Neuronal stem cell (in vitro differentiated cells): ENCODE measurements at places on chromosomes 3 and 15.

DNA sequence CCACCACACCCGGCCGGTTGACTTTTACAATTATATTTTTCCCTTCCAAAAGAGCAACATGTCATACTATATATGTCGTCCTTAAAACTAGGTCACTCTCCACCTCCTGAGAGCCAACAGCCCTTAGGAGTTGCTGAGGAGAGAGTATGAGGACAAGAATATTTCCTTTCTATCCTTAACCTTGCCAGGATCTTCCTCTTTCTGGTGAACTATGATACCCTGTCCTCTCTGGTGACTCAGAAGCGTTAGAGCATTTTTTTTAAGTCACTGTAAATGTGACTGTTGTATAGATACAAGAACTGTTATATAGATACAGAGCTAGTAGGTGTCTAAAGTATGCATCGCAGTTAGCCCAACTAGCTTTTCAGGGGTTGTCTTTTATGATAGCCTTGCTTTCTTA is 33.7 kb upstream of the MTHFS start:
- no peak for DNase-seq

DNA sequence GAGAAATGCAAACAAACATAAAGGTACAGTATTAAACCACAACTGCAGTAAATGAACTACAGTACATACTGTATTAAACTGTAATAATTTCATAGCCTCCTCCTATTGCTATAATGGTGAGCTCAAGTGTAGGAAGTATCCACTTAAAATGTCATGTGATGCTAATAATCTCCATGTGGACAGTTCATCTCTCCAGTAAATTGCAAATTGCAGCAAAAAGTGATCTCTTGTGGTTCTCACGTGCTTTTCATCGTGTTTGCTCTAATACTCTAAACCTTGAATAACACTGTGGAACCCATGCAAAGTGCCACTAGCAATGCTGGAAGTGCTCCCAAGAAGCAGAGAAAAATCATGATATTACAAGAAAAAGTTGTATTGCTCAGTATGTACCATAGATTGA is 9.2 kb upstream of the FNDC3B start:
- DNase-seq, result no peak

DNA sequence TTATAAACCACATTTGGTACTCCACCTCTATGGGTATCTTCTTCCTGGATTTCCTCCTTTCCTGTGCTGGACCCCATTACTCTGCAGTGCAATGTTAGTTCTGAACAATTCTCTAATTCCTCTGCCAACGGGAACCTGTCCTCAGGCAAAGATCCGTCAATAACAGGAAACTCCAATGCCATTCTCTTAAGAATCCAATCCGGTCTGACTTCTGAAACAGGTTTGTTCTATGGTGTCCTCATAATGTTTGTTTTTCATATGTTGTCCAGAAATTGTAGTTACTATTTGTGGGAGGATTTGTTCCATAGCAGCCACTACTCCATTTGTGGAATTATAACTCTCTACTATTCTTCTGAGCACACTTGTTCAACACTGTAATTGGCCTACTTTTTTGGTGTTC is 112.7 kb downstream of the TBL1XR1 start:
- DNase-seq, result no peak

GRCh38 chr3:155308831-155309230 is 15.3 kb upstream of the STRIT1 start:
- no peak for DNase-seq

DNA sequence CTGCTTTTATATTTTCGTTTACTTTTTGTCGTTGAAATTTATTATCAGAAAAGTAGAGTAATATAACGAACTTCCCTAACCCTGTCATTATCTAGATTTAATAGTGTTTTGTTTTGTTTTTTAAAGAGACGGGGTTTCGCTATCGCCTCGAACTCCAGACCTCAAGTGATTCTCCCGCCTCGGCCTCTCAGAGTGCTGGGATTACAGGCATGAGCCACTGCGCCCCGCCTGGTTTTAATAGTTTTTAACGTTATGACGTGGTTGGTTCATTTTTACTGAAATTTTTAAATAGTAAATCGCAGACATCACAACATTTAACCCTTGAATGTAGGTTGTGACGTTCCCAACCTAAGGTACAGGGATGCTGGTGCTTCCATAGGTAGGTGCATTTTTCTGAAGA is 1.0 kb downstream of the NGRN start:
- no peak for DNase-seq

DNA sequence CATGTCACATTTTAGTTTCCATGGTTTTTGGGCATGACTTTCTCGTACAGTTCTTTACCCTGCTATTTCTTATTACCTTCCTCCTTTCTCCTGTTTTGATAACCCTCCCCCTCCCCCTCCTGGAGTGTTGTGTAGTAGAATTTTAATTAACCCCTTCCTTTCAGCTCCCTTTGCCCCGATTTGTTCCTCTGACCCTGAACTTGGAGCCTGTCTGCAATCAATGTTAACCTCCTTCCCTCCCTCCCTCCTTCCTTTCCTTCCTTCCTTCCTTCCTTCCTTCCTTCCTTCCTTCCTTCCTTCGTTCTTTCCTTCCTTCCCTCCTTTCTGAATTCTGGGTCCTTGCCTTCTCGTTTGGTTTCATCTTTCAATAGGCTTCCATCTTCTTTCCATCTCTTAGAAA is 90.4 kb downstream of the ECT2 start:
- no peak for DNase-seq

GRCh38 chr3:64397573-64397972 is 172.3 kb upstream of the PRICKLE2 start:
- no peak for DNase-seq

DNA sequence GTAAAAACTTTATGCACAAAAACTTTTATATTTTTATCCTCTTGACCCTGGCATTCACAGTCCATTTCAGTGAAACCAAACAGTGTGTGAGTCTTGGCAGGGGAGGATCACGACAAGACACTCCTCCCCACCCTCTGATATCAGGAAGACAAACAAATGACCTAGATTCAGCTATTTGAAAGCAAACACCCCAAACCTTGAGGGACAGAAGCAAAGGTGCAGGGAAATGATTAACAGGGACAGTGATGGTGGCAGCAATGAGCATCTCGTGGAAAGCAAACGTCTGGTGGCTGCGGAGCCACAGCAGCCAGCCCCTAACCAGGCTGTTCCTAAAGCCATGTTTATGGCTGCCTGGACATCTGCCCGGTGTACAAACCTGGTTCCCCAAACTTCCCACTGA is 52.1 kb downstream of the FSIP1 start:
- DNase-seq, result no peak

DNA sequence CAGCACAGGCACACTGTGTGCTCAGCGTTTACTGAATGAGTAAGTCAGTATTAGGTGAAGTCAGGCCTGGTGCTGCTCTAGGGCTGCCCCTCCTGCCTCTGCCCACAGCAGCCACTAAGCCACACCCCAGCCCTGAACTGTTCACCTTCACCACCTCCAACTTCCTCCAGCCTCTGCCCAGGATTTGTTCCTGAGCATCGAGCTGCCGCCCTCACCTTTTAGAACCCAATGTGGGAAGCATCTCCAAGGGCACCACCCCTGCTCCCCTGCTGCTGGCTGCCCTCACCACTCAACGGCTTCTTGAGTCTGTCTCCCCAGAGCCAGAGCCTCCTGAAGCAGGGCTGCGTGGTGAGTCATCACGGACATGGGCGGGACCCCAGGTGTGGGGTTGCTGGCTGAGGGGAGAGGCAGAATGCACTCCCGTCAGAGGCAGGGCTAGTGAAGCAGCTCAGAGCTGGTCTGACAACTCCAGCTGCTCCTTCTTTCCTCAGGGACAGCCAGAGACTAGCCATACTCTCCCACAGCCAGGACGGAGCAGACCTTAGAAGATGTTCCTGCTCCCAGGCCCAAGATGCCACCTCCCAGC is 5.8 kb downstream of the HYAL2 start:
- DNase-seq, result no peak

- no peak for DNase-seq
Measured at GRCh38 chr3:21117370-21117769, 633.6 kb downstream of the ZNF385D start.

- no peak for DNase-seq
Measured at GRCh38 chr3:4906107-4906621, 73.1 kb upstream of the BHLHE40 start.
